HT-29 (cell line): ENCODE measurements at places on chromosomes 16 and 17.

- DNase-seq = no peak
Observed at GRCh38 chr17:40895106-40895730, 10.2 kb upstream of the KRT20 start.

GRCh38 chr16:48156790-48157209 is 1.0 kb upstream of the ABCC12 start:
- DNase-seq = peak; percentile 66

DNA sequence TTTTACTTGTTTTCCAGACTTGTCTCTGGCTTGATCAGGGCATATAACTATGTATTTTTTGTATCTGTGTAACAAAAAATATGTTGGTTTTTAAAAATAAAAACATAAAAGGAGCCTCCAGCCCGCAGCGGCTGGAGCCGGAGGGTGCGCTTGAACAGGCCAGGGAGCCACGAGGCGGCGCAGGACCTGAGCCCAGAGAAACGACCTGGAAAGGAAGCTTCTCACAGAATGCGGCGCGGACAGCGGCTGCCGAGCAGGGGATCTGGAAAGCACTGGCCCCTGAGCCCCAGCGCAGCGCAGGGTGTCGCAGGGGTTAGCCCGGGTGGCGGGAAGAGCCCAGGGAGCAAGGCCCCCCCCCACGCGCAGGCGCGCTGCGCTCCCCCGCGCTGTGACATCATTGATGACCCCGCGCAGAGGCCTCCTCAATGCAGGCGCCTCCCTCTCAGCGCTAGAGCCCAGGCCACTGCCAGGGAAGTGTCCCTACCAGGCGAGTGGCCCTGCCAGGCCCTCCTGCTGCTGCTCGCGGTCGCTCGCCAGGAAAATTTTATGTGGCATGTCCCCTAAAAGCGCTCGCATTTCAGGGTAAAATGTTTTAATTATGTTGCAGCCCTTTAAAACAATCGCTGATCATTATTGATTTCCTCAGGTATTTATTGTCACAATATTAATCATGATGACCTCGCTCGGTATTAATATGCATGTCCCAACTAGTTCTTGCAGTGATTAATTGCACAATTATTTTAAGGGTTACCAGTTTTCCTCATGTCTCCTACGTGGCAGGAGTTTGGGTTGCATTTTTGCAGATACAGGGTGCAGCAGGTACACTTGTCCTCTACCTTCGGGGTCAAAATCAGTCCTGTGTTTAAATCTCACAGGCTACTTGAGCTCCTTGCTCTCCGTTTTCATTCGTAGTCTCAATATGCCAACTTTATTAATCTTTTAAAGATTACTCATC is 134.2 kb downstream of the USP22 start:
- DNase-seq = peak; percentile 88

DNA sequence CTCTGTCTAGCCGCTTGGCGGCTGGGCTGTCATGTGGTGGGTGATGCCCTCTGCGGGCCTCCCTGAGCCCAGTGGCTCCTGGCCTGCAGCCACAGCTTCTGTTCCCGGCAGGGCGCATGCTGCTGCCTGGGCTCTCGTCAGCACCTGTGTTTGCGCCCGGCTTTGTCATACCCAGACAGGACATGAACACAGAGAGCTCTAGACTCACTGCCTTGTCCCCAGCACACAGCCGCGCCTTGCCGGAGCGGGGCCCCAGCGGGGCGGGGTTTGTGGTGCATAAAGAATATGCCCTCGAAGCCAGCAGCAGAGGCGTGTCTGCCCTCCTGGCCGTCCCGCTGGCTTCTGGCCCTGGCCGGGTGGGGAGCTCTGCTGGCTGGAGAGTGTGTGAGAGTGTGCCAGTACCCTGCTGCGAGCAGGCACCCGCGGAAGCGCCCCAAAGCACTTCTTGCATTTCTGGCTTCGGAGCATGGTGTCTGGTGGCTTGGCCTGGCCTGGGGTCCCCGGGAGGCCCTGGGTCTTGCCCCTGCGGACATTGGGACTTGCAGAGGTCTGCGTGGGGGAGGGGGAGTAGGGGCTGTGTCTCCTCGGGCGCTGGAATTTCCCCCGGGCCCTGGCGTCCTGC is 14.4 kb downstream of the ASPSCR1 start:
- peak; percentile 91 for DNase-seq

GRCh38 chr16:82231008-82231787 is 61.2 kb upstream of the MPHOSPH6 start:
- DNase-seq = no peak

DNA sequence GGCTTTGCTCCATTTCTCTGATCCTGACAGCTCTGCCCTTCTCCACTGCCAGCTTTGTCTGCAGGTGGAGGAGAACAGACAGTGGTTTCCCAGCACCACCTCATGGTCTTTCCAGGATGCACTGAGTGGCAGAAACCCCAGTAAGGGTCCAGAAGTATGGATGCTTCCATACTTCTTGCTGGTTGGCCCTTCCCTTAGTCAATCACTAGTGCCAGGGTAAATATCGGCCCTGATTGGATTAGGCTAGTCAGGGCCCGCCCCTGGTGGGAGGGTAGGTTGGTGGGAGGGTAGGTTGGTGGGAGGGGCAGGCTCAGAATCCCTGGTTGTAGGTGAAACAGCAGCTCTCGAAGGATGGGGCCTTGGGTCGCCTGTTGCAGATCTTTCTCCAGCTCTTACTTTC is 10.2 kb downstream of the RNF213 start:
- DNase-seq = peak; percentile 22

DNA sequence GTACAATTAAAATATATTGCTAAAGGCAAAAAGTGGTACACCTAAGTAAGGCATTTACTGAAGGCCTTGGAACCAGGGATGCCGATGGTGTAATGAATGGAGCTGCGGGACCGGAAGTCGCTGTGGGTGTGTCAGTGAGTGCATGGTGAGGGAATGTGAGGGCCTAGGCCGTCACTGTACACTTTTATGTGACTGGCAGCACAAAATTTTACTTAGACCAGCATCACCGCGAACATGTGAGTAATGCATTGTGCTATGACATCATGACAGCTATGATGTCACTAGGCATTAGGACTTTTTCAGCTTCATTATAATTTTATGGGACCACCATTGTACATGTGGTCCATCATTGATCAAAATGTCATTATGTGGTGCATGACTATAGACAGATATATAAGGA is 14.7 kb downstream of the ALOX15B start:
- no peak for DNase-seq

GRCh38 chr17:78172249-78173051 is 4.1 kb downstream of the SYNGR2 start:
- peak; percentile 43 for DNase-seq

DNA sequence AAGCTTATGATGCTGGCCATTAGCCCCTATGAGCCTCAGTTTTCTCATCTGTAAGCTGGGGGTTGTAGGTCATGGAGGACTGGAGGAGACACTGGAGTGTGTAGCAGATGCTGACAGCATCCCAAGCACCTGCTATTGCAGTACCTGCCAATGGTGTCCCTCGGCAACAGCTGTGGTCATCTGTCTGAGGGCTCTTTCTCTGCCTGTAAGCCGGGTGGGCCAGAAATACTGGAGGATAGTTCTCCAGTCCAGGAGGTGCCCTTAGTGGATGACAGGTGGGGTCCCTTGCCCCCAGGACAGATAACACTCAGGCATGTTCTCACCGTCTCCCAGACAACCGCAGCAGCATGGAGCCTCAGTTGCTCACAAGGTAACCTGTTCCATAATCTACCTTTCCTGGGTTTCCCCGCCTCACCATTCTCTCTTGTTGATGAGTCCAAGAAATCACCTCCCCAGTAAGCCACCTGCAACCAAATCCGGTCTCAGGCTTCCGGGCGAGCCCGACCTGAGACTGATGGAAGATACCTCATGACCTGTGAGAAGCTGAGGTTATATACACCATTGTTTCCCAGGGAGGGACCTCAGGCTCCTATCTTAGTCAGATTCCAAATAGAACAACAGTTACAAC is 23.8 kb downstream of the NLRP1 start:
- no peak for DNase-seq

DNA sequence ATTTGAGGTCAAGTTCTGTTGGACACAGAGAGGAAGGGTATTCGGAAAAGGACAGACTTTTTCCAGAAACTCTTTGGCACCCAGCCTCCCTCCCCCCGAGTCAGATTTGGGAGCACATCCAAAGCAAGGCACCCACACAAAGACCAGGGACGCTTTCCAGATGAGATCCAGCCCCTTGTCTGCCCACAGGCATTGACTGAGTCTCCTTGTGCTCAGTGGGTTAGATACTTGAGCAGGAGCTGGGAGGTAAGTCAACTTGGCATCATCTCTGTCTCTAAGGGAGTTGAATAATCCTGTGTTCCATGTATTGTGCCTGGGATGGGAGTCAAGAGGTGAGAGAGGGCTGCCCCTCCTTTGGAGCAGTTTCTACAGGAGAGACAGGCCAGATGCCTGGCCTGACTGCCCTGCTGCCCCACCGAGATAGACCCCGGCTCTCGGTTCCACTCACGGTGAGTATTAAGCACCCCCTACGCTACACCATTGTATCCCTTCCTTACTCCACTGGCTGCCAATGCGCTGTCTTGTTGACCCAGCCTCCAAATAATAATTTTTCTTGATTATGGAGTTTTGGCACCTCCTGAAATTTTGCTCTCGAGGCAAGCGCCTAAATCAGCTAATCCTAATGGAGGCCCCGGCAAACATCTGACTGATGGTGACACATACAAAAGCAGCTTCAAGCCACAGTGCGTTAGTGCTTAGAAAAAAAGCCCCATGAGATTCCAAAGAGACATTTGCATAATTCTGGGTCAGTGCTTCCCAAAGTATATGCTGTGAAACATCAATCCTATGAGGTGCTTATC is 29.6 kb upstream of the MAP3K14 start:
- no peak for DNase-seq

GRCh38 chr17:62193249-62193648 is 128.2 kb upstream of the MED13 start:
- DNase-seq = no peak

DNA sequence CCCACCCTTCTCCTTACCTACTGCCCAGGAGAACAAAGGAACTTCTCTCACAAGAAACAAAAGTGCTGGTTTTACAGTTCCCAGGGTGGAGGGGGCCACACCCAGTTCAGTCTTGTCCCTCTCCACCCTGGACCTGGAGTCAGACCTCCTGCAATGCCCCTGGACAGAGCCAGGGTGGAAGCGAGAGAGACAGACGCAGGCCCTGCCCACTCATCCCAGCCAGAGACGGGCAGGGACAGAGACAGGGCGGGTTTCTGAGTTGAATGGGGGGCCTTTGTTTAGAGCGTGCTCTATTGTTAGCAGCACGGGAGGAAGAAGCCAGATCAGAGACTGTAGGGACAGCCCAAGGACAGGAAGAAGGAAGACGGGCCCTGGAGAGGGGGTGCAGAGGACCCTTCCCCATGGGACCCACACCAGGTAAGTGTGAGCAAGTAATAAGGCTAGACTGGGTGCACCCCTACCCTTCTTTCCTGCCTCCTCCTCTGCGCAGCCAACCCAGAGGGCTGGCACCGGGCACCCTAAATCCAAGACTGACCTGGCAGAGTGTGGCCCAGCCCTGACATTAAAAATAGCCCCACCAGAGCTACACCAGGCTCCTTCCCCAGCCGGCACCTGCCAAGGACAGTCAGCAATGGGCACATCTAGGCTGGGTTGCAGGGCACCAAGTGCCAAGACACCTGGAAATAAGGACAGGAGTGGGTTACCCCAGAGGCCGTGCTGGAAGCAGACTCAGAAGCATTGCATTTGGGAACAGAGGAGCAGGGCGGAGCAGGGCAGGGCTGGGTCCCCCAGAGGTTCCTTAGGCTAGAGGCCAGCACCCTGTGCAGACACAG is 10.9 kb downstream of the JUP start:
- peak; percentile 66 for DNase-seq

DNA sequence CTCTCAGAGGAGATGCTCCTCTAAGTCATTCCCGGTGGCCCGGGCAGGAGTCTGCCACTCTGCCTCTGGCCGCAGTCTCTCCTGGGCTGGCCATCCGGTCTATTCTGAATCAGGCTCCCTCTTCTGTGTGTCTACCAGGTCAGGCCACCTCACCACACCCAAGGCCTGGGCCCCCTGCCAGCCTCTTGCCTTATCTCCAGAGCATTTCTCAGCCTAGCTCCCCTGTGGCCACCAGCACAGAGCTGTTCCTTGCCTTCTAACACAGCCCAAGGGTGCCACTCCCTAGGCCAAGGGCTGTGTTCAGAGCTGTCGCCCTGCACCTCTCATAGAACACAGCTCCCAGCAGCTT is 55.3 kb downstream of the MYO18A start:
- DNase-seq = no peak

DNA sequence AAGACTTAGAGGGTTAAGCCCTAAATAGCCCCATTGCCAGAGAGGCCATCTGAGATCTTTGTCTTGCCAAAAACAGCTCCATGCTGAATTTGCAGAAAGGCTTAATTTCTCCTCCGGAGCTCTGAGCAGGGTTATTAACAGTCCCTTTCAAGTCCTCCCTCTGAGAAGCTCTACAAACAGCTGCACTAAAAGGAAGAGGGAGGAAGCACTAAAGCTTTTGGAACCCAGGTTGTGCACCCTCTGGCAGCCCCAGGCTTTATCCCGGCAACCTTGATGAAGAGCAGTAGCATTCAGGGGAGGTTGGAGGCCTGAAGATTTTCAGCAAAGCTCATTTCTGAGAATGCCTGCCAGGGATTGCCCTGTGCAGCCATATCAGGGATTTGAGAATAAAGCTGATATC is 554.7 kb downstream of the RBFOX1 start:
- no peak for DNase-seq

DNA sequence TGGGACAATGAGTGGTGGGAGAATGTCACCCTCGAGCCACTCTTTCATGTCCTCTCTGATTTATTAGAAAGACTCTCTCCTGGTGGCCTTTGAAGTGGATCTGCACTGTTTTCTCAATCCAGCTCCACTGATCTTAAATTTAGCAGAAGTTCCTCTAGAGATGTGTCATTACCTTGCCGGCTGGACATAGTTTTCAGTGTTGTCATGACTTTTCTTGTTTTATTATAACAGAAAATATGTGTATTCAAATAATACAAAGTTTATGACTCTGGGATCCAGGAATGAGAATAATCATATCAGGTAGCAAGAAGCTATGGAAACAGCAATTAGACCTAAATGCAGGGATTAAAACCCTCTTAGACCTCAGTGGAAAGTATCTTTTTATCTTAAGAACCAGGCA is 247.5 kb upstream of the ELAC2 start:
- DNase-seq = no peak

DNA sequence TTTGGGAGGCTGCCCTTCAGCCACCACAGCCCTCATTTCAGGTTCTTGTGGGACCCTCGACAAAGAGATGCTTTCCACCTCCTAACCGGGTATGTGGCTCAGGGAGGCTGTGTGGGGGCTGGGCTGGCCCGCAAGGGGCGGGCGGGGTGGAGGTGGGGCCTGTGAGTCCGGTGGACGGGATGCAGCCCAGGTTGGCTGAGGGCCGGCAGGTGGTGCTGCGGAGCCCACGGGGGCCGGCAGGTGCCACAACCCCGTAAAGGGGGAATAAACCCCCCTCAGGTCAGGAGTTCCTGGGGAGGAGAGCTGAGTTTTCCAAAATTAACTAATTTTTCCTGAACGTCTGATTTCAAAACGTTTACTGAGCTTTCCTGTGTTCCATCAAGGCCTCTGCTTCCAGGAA is 4.9 kb upstream of the CIAO3 start:
- DNase-seq = peak; percentile 53

DNA sequence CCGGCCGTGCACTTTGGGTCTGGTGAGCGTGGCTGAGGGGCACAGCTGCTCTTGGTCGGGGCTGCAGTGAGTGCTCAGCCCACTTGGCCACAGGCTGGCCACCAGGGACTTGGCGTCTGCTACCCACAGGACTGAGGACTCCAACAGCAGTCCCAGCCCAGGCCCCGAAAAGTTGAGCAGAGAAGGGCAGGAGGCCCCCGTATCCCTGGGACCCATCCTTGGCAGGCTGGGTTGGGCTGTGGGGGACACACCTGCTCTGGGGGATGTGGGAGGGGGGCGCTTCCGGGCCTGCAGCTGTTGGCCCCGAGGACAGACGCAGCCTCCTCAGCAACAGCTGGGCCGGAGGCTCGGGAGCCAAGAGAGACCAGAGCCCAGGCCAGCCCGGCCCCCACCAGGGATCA is 19.4 kb upstream of the SSTR5 start:
- no peak for DNase-seq
